Pons (tissue), 1 donor: ENCODE measurements at places on chromosomes 1 and 21.

DNA sequence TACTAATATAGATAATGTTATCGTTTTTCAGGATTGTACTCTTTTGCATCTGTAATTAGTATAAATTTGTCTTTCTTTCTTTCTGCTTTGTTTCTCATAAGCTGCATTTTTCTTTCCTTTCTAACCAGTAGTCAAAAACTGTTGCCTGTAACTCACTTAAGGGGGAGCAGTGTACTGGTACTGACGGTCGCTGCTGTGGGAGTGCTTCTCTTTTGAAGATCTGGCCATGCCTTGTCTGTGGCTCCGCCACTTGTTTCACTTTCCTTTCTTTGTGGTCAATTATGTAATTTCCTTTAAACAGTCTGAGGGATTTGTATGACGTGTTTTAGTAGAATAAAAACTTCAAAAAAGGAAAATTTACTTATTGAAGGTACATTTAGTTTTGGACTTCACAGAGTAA, 37.0 kb downstream of the MIA3 start:
- peak; percentile 77 for DNase-seq

DNA sequence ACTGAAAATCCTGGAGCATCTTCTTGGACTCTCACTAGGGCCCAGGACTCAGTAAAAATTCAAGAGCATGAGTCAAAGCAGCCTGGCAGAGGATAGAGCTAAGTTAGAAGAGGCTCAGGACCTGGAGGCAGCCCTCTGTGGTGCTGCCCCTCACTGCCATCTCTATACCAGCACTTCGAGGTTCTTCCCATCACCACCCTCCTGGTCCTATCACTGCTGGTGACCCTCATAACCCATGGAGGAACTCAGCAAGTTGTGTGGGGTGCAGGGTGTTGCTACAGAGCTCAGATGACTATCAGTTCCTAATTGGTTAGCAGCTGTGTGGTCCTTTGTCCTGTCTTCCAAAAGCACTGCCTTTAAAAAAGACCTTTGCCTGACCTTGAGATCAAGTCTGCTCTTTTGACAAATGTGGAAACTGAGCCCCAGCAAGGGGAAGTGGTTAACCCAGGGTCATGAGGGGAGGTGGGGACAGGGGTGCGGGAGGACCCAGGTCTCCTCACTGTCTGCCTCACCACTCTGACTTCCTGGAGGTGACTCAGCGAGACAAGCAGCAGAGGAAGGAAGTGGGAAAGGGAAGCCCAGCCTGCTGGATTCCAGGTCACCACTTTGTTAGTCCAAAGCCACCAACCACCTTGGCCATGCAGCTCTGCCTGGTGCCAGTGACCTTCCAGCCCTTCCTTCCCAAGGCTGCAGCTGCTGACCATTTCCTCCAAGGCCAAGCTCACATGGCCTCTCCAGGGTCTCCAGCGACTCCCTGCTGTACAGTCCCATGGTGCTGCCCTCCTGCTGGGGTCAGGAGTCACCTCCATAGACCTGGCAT, 199.4 kb upstream of the EDN2 start:
- DNase-seq, result peak; percentile 30

DNA sequence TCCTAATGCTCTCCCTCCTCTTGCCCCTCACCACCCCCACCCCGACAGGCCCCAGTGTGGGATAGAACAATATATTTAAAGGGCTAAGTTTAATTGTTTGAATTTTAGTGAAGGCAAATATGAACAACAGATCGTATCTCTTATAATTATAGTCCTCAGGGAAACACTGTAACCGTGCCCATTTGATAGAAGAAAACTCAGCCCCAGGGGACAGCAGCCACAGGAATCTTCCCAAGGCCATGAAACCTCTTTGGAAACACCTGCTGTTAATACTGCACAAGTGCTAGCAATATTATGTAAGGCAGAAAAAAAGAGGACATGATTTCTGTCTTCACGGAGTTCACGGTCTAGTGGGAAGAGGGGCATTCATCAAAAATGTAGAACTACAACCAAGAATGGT, 142.2 kb downstream of the URB2 start:
- no peak for DNase-seq

- DNase-seq, result no peak
These were observed 228.6 kb downstream of the DSCAM start for GRCh38 chr21:40618191-40618973.

GRCh38 chr1:100122177-100122576, 10.6 kb downstream of the SASS6 start:
- no peak for DNase-seq

DNA sequence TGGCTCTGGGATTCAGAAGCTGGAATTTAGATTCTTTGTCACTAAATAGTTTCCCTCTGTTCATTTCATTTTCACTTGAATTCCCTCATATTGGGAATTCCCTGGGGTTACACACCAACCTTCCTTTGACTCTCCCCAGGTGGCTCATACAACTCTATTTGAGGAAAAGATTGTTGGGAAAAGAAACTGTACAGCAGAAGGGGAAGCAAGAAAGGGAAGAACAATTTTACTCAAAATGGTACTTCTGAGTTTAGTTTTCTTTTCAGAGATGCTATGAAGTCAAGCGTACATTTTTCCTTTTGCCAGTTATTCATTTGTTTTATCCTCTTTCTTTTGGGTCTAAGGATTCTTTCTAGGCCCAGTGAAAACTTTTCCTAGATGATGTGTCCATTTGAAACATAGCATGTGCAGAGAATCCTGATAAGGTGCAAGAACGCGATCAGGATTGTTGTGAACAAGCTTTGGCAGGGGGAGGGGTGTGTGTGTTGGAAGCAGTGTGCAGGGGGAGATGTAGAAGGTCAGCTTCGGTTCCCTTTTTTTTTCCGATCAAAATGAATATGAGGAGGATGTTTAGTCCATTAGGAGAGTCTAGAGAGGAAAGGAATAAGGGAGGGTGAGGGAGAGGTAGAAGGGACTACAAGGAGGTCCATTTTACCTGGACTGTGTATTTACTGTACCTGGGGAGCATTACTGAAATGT, 26.8 kb upstream of the CD1D start:
- DNase-seq, result peak; percentile 21

DNA sequence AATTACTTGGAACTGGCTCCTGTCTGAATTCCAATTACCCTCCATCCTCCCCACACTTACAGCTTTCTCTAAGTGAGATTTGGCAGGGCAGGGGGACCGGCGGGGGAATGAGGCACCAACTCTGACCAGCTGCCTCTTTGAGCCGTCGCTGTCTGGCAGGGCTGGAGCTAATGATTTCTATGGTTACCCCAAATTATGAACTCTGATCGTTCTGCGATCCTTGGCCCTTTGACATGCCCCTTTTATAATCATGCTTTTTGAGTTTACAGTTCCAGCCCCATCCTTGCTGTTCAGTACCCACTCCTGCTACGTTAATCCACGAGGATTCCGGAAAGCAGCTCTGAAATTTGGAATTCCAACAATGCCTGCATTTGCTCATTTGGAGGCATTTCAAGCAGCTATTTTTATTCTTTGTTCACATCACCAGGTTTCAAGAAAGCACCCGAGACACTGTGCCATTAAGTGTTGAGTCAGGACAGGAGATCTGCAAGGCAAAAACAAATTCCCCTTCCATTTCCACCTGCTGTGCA, 54.6 kb upstream of the LBR start:
- DNase-seq, result no peak

GRCh38 chr1:225448146-225448805, 20.4 kb upstream of the LBR start:
- DNase-seq, result peak; percentile 95

GRCh38 chr1:10302416-10302815, 92.0 kb downstream of the KIF1B start:
- no peak for DNase-seq

DNA sequence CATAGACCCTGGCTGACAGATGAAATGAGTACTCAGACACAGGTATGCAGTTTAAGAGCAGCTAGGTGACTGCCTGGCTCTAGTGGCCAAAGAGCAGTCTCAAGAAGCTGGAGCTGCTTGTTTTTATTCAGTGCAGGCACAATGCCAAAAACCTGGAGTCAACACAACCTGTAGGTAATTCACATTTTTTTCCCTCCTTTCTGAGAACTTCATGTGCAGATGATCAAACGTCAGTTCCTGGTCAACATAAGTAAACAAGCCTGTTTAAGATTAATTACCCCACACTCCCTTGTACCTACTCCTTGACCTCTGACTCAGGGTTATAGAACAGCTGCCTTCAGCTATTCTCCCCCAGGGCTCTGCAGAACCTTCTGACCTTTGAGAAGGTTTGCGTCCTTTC, 17.3 kb upstream of the ACADM start:
- DNase-seq, result no peak

GRCh38 chr1:226157761-226158316, 28.7 kb downstream of the ACBD3 start:
- no peak for DNase-seq

DNA sequence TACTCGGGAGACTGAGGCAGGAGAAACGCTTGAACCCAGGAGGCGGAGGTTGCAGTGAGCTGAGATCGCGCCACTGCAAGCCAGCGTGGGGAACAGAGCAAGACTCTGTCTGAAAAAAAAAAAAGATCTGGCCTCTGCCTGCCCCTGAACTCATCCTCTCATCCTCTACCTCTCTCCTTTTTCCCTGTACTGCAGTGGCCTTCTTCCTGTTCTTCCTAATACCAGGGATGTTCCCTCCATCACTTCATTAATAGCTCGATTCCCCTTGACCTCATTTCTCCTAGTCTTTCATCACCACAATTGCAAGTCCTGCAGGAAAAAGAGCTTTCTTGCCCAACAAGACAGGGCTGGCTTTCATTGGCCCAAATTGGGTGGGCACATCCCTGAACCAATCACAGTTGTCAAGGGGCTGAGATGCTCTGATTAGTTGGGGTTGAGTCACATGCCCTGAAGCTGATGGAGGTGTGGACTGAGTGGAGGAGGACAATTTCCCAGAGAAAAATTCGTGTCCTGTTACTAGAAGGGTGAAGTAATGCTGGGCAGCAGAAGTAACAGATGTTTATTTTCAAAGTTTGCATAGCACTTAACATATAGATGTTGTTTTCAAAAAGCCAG, 86.8 kb upstream of the PUM1 start:
- peak; percentile 26 for DNase-seq

DNA sequence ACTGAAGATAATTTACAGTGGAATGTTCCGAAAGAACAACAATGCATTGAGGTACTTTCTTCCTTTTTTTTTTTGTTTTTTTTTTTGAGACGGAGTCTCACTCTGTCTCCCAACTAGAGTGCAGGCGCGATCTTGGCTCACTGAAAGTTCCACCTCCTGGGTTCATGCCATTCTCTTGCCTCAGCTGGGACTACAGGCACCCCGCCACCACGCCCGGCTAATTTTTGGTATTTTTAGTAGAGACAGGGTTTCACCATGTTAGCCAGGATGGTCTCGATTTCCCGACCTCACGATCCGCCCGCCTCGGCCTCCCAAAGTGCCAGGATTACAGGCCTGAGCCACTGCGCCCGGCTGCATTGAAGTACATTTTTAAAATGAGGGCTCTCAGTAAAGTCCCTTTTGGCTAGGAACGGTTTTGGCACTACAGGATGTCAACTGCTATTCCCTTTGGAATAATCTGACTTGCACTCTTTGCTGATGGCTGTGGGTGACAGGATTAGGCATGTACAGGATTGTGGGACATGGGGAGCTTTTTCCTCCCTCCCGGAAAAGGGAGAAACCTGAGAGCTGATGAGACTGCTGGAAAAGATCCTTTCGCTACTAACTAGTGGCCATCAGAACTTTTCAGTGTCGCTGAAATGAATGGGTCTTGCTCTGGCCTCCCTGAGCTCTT, 56.9 kb upstream of the EDEM3 start:
- no peak for DNase-seq

DNA sequence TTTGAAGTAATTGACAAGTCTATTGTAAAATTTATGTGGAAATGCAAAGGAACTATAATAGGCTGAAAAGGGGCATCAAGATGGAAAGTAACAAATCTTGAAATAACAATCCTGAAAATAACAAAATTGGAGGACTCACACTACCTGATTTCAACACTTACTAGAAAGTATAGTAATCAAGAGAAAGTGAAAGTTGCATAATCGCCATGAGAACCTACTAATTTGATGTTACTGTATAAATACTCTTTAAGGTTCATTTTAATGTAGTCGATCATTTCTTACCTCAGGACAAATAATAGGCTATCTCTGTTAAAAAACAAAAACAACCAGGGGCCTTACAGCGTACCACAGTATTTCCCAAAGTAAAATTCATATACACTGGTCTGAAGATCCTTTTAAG, 71.7 kb downstream of the EDEM3 start:
- DNase-seq, result no peak
